CD8-positive, alpha-beta memory T cell (primary cell): ENCODE measurements at places on chromosomes 3 and 15.
A peak's percentile ranks its signal among the peaks of the same experiment; 100 is the strongest.

GRCh38 chr15:70048198-70048565, 49.5 kb downstream of the TLE3 start:
- H3K36me3 ChIP-seq: peaks cover 28% of the 10 kb centered on the region
- H3K4me1 ChIP-seq: no peaks in the 10 kb centered on the region
- H3K27me3 ChIP-seq: no peaks in the 10 kb centered on the region
- no peak for DNase-seq
- H3K4me3 ChIP-seq: no peak overlapping the region

- H3K27ac ChIP-seq: no peak overlapping the region
- H3K36me3 ChIP-seq: no peaks in the 10 kb centered on the region
- no peak overlapping the region for H3K4me3 ChIP-seq
- no peaks in the 10 kb centered on the region for H3K4me1 ChIP-seq
Observed at GRCh38 chr3:127754411-127755304, 67.7 kb downstream of the MGLL start.

- DNase-seq: no peak
- no peaks in the 10 kb centered on the region for H3K27me3 ChIP-seq
- H3K27ac ChIP-seq: no peak overlapping the region
- no peaks in the 10 kb centered on the region for H3K4me1 ChIP-seq
Observed at GRCh38 chr3:107208100-107208499, 169.1 kb upstream of the CCDC54 start.

GRCh38 chr3:13896473-13897154, 16.7 kb upstream of the WNT7A start:
- peak overlapping the region; percentile 71 for H3K4me3 ChIP-seq
- no peaks in the 10 kb centered on the region for H3K27me3 ChIP-seq
- peak overlapping the region; percentile 66 for H3K27ac ChIP-seq
- peak; percentile 63 for DNase-seq
- no peaks in the 10 kb centered on the region for H3K36me3 ChIP-seq

DNA sequence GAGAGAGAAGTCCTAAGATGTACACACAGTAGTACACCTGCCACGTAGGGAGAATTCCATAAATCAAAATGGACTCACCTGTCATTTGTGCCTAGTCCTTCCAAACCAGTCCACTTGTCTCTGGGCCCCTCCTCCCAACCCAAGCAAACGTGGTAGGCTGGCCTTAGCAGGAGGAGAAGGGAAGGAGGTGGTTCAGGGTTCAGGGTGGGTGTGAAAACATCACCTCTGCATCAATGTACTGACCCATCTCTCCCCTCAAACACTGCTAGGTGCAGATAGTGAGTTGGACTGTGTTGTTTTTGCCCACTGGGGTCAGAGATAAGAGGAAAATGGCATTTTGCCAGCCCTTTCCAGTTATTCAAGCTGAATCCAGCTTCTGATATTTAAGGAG, 99.3 kb downstream of the MME start:
- no peak overlapping the region for H3K27ac ChIP-seq
- H3K36me3 ChIP-seq: no peaks in the 10 kb centered on the region
- no peak for DNase-seq
- H3K4me3 ChIP-seq: no peak overlapping the region
- no peaks in the 10 kb centered on the region for H3K27me3 ChIP-seq
